ELR (cell line): ENCODE measurements at places on chromosomes 1 and 21.

DNA sequence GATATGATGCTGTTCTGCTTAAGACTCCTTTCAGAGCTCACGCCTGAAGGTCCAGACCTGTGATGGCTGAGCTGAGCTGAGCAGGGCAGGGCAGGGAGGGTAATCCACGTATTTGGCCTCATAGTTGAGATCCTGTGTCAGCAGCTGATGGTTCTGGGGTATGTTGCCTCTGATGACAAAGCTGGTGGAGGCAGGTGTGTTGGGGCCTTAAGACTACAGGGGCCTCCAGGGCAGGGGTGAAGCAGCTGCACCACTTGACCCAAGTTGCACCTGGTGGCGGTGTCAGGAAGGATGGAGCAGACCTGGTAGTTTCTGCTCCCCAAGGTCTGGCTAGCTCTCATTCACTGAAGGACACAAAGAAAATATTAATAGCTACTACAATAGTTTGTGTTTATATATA is 57.0 kb downstream of the FCRL5 start:
- DNase-seq = no peak

GRCh38 chr1:205636732-205637131 is 4.9 kb upstream of the ELK4 start:
- DNase-seq = no peak

- no peak for DNase-seq
Observed at GRCh38 chr1:16922885-16923431, 1.2 kb downstream of the CROCC start.

DNA sequence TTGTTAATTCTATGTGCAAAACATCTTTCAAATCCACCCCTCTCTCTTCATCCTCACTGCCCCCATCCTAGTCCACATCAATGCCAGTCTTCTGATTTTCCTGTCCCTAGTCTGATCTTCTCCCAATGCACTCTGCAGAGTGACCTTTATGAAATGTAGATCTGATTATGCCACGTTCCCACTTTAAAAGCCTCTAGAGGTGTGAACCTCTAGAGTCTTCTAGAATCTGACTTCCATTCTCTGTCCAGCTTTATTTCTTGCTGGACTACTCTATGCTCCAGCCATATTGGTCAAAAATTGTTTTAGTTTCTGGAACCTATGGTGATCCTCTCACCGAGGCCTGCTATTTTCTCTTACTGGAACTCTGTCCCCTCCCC is 32.5 kb downstream of the ZNF648 start:
- DNase-seq = no peak

DNA sequence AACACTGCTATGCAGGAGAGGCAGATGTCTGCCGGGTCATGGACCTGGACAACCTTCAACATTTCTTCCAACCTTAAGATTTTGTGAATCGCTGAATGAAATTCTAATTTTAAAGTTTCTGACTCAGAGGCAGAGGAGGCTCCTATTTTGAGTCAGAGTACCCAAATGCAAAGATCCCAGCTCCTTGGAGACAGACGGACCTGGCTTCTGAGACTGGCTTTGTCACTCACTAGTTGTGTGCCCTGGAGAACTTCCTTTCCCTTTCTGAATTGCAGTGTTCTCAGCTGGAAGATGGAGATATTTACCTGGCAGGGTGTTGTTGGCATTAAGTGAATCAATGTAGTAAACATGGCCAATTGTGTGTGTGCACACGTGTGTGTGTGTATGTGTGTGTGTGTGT is 51.9 kb downstream of the IER5 start:
- DNase-seq = peak; percentile 56

DNA sequence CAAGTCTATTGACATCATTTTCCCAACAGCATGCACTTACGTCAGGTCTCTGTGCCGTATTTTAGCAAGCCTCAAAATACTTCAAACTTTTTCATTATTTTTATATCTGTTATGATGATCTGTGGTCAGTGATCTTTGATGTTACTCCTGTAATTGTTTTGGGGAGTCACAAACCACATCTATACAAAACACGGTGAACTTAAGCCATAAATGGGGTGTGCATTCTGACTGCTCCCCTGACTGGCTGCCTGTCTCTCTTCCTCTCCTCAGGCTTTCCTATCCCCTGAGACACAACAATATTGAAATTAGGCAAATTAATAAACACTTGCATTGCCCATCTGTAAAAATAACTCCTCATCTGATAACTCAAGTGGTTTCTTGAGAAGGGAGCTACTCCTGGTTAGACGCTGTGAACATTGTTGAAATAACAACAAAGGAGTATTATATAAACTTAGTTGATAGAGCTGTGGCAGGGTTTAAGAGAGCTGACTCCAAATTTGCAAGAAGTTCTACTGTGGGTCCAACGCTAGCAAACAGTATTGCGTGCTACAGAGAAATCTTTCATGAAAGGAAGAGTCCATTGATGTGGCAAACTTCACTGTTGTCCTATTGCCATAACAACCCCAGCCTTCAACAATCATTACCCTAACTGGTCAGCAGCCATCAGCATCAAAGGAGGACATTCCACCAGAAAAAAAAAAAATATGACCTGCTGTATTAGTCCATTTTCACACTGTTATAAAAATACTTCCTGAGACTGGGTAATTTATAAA is 105.8 kb upstream of the DSCAM start:
- no peak for DNase-seq

DNA sequence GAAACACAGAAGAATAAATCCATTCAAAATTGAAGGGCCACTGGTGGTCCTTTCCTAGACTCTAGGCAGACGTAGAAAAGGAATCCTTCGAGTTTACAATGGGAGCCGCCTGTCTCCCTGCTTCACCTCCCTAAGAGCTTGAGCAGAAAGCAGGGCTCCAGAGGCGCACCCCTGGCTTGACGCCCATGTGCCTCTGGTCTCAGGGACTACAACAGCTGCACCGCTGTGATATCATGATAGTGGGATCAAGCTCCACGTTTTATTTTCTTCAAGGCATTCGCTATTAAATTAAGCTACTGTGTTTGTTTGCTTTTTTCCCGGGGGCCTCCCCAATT is 403 bp upstream of the C1orf122 start:
- no peak for DNase-seq

DNA sequence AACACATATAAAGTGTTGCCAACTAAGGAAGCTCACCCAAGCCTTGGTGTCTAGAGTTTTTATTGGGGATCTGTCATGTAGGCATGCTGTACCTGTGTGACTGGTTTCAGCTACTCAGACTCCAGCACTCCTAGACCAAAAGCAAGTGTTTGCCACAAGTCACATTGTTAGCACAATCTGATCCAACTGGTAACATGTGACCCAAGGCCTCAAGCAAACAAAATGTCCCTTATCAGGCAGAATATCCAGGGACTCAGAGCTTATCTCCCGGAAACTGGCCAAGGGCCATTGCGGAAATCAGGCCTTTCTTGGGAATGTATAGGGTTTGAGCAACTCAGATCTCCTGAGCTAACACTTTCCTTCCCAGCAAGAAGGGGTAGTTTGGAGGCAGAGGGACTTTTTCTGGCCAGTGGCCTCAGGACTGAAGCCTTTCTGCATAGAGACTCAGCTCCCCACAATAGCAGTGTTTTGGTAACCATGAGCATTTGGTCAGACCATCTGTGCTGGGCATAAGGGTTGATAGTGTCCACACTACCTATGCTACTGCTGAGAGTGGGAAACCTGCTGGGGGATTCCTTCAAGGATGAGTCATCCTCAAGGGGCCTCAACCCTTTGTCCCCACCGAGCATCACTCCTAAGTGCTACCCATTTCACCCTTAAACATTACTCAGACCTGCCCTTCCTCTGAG is 29.6 kb downstream of the NHLH2 start:
- DNase-seq = no peak

DNA sequence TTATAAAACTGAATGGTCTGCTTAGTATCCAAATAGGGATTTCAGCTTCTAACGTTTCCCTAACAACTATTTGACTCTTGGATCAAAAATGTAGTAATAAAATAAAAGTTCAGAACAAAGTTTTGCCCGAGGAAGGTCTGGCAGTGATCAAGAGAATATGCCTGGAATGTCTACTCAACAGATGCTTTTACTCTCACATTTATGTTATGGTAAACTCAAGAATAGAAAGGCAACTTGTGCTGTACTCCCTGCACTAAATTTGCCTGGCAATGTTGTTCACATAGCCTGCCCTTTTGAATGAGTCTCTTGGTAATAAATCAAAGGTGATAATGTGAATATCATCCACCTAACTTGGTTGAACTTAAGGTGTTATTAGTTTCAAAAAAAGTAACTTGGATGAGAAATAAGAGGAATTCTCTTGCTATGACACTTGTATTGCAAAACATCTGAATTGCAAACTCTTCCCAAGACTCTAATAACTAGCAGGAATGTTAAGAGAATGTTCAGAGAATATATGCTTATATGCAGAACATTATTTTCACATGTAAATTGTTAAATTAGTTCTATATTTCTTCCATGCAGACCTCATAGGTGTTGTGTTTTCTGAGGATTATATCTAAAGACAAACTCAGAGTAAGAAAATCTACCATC is 215.8 kb downstream of the COL24A1 start:
- no peak for DNase-seq

DNA sequence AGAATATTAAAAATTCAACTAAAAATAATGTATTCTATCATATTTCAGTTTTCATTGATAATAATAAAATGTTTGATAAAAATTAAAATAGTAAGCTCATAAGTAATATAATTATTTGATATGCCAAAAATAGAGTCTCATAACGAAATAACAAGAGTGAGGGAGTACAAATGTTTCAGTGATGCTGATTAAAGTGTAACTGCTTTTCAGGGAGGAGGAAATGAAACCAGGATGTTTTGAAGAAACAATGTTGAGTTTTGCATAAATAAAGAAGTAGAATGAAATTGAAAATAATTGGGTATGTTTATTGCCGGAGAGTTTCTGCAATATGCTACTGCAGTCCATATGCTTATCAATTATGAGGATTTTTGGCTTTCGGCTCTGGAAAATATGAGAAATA is 1159.8 kb upstream of the ADGRL2 start:
- no peak for DNase-seq

- DNase-seq = no peak
Observed at GRCh38 chr1:76190749-76191424, 116.3 kb downstream of the ST6GALNAC3 start.

DNA sequence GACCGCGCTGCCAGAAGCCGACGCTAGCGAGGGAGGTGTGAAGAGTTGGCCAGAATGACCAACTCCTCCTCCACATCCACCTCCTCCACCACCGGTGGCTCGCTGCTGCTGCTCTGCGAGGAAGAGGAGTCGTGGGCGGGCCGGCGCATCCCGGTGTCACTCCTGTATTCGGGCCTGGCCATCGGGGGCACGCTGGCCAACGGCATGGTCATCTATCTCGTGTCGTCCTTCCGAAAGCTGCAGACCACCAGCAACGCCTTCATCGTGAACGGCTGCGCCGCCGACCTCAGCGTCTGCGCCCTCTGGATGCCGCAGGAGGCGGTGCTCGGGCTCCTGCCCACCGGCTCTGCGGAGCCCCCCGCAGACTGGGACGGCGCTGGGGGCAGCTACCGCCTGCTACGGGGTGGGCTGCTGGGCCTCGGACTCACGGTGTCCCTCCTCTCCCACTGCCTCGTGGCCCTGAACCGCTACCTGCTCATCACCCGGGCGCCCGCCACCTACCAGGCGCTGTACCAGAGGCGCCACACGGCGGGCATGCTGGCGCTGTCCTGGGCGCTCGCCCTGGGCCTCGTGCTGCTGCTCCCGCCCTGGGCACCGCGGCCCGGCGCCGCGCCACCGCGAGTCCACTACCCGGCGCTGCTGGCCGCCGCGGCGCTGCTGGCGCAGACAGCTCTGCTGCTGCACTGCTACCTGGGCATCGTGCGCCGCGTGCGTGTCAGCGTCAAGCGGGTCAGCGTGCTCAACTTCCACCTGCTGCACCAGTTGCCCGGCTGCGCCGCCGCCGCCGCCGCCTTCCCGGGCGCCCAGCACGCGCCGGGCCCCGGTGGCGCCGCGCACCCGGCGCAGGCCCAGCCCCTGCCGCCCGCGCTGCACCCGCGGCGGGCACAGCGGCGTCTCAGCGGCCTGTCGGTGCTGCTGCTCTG is 1.2 kb downstream of the GPR88 start:
- peak; percentile 37 for DNase-seq

- DNase-seq = no peak
Observed at GRCh38 chr1:66599346-66599745, 65.4 kb downstream of the SGIP1 start.

DNA sequence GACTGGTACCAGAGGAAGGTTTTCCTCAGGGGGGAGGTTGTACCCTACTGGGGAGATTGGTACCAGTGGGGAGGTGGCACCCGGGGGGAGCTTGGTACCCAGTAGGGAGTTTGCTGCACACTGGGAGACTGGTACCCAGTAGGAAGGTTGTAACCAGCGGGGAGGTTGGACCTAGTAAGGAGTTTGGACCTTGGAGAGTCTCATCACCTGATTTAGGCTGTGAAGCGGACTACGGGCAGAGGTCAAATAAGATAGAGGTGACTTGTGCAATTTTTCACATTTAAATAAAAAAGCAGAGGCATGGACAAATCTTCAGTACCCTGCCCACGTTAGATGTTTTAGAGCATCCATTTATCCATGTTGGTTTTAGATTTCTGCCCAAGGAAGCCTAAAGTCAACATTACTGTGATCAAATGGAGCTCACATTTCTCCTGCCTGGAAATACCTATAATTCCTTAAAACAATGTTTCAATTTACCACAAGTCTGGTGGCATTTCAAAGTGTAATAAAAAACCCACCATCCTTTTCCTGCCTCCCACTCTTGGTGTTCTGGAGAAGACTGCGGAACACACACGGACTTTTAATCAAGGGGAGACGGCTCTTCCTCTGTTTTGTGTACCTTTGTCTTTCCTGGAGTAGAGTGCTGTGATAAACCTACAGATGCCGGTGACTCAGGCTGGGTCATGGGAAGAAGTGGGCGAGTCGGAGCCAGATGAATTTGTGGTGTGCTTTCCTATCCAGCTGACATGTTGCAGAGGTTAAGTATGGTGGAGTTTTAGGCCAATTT is 36.2 kb upstream of the MRPS6 start:
- peak; percentile 78 for DNase-seq

GRCh38 chr1:70910013-70910412 is 137.6 kb downstream of the PTGER3 start:
- no peak for DNase-seq

DNA sequence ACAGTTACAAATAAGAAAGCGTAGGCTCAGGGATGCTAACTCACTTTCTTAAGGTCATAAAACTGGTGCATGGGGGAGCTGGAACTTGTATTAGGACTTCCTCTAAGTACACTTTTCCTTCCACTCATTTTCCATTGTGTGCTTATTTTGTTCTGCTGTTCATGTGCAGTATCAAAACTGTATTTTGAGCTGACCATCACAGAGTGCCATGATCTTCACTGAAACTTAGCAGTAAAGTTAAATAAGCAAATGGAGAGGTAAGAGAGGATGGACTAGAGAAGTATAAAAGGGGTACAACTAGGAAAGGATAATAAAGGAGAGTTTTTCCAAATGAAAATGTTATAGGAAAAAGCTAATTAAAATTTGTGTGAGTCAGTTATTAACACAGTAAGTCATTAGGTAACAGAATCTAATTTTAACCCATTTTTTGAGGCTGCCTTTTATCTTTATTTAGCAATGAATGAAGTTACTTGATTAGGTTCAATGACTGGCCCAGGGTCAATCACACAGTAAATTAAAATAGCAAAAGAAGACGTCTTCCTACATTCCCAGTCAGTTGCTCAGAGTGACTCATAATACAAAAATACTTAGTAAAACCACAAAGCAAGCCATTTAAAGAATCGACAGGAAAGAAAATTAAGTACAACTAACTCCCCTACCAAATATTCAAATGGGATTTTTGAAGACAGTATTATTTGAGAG is 165.8 kb upstream of the C1orf105 start:
- peak; percentile 91 for DNase-seq

GRCh38 chr1:23427550-23427949 is 3.0 kb upstream of the TCEA3 start:
- no peak for DNase-seq

- DNase-seq = no peak
Observed at GRCh38 chr1:80846966-80847365, 953.8 kb upstream of the ADGRL2 start.
